Non-pigmented ciliary epithelial cell (primary cell): ENCODE measurements at places on chromosomes 4 and X.
A peak's percentile ranks its signal among the peaks of the same experiment; 100 is the strongest.

DNA sequence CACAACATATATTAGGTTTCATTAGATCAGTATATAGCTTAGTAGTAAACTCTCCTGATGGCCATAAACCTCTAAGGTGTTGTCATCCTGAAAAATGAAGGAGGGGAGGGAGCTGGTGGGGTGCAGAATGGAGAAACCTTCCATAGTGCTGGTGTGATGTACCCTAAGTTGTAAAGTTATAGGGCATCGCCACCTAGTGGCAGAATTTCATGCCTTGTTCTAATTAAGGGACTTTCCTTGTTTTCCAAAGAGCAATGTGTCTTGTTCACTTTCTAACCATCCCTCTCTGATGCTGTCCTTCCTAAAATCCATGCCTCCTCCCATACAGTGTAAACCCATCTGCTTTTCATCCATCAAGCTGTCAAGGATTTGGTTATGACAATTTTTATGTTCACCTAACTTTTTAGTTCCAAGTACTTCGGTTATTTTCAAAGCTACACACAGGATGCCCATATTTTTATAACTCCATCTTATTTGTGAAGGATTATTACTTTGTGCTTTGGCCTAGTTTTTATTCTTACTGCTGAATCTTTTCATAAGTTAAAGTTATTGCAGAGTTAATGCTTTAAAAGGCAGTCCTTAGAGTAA lies 4.5 kb downstream of the NBDY start:
- DNase-seq, result no peak

- DNase-seq, result no peak
Measured at GRCh38 chr4:130008461-130008860, 912.5 kb downstream of the C4orf33 start.

GRCh38 chr4:20192736-20193135 lies 59.0 kb upstream of the SLIT2 start:
- DNase-seq, result no peak

DNA sequence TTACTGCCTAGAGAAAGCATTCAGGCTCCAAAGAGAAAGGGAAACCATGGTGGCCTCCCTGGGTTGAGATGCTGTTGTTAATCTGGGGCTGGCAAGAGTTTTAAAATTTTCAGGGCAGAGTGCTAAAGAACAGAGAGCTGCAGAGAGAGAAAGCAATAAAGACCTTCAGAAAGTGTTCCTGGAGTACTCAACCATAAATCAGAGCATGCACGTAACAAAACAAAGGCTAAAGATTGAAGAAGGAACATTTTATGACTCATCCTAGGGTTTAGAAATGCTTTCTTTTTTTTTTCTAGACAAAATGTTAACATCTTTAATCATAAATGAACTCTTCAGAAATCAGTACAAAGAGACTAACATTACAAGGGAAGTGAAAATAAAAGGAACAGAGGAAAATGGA lies 562.3 kb upstream of the NDST4 start:
- DNase-seq, result peak; percentile 2

- DNase-seq, result no peak
Measured at GRCh38 chr4:101037938-101038413, 309.4 kb downstream of the PPP3CA start.

- DNase-seq, result no peak
Measured at GRCh38 chr4:152965611-152966010, 29.5 kb downstream of the FHDC1 start.

DNA sequence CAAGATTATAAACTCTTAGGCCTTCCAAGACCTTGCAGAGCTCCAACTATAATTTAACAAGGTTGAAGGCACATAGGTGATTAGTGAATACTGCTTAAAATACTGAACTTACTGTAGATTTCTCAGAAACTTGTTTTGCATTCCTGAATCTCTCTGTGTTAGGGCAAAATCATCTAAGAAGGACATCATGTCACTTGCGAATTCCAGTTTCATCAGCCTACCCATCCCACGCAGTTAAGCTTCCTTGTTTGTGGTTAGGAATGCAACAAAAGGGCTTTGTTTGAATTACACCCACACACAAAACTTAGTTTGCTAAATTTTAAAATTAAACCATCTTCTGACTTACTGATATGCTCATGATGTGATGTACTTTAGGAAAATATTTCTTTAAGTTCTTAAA lies 174.0 kb downstream of the SOWAHB start:
- peak; percentile 95 for DNase-seq

GRCh38 chrX:123425904-123426303 lies 241.8 kb downstream of the GRIA3 start:
- no peak for DNase-seq

DNA sequence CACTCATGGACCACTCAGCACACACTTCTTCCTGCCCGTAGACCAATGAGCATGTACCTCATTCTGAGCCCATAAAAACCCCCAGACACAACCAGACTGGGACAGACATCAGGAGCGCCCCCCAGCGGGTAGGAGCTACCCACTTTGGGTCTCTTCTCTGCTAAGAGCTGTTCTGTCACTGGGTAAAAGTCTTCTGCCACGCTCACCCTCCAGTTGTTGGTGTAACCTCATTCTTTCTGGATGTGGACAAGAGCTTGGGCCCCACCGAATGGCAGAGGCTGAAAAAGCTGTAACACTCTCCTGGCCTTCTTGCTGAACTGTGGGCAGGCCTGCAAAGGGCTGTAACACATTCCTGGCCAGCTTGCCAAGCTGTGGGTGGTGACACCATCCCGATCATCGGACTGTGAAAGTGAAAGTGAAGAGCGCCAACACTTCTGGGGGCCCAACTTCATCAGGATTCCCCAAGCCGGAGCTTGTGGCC lies 137.6 kb downstream of the TECRL start:
- no peak for DNase-seq

DNA sequence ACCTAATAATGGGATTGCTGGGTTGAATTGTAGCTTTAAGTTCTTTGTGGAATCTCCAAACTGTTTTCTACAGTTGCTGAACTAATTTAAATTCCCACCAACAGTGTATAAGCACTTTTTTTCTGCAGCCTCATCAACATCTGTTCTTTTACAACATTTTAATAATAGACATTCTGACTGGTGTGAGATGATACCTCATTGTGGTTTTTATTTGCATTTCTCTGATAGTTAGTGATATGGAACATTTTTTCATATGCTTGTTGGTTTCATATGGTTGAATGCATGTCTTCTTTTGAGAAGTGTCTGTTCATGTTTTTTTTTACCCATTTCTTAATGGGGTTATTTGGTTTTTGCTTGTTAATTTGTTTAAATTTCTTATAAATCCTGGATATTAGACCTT lies 1718.9 kb downstream of the C4orf33 start:
- no peak for DNase-seq

- no peak for DNase-seq
Measured at GRCh38 chrX:13433298-13433605, 113.4 kb upstream of the ATXN3L start.

- no peak for DNase-seq
Measured at GRCh38 chrX:112997991-112998390, 157.4 kb upstream of the AMOT start.

DNA sequence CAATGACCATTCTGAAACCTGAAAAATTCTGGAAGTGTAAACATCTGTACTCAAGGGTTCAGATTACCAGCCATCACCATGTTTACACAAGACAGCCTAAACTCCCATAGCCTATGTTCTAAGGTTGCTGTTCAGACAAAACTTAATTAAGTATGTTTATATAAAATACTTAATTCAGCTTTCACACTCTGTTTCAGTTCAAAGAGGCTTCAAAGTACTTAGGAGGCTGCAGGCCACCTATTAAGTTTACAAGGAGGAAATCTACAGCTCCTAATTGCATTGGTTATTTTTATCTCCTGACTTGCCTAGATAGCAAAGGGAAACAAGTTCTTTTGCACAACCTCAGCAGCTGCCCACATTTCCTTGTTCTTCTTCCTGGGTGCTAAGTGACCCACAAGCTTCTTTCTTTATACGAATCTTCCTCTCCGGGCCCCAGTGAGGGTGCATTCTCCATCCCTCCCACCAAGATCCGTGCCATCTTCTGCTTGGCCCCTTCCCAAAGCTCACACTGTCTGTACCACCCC lies 2.0 kb downstream of the GAK start:
- DNase-seq, result no peak

DNA sequence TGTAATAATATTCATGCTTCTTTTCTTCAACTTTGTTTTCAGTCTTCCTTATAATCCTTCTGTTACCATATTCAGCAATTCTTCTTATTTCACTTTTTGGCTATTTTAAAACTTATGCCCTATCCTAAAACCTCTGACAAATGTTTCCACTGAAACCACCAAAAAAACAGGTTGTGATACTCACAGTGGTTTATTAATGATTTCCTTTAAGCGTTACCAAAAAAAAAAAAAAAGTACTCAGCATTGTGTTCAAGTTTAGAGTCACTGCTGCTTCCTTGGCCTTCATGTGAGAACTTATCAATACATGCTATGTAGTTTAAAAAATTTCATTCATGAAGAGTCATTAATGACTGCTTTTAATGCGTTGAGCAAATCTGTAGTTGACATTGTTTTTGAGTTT lies 35.4 kb upstream of the UGT2A3 start:
- DNase-seq, result no peak

- DNase-seq, result peak; percentile 84
Measured at GRCh38 chr4:17103231-17103630, 204.8 kb upstream of the LDB2 start.

- DNase-seq, result no peak
Measured at GRCh38 chr4:75484190-75484589, 30.0 kb downstream of the RCHY1 start.

DNA sequence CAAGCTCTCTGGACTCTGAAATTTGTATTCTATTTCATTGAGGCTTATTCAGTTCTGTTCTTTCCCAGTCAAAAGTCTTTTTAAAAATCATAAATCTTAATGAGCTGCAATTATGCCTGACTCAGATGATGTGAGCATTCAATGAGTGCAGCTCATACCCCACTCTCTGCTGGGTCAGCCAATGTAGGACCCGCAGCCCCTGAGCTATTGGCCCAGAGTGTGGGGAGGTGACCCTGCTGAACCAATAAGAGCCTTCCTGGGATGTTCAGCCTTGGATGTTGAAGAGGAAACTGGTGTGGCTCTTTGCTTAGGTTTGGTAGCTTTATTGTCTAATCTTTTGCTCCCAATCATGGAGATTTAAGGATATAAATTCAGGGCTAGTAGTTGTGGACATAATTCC lies 12.1 kb upstream of the TCEAL4 start:
- no peak for DNase-seq

GRCh38 chr4:62118558-62118957 lies 918.4 kb downstream of the ADGRL3 start:
- DNase-seq, result no peak

GRCh38 chr4:177033135-177033534 lies 240.4 kb upstream of the VEGFC start:
- no peak for DNase-seq

GRCh38 chrX:119636419-119636818 lies 30.2 kb upstream of the NKRF start:
- DNase-seq, result no peak

DNA sequence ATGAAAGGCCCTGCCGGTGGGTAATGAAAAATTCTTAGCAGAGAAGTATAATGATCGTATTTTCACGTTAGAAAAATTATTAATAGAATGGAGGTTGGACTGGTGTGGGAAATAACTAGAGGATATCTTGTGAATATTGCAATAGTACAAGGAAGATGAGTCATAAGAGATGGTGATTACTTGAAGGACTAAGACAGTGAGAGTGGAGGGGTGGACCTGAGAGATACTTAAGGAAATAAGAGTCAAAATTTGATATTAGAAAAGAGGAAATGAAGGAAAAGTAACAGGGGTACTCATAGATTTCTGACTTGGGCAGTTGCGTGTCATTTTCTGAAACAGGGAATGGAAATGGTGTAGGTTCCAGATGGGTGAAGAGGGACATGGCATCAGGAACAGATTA lies 1.7 kb upstream of the USP53 start:
- DNase-seq, result no peak

GRCh38 chr4:29142708-29143107 lies 1577.5 kb upstream of the PCDH7 start:
- DNase-seq, result no peak

DNA sequence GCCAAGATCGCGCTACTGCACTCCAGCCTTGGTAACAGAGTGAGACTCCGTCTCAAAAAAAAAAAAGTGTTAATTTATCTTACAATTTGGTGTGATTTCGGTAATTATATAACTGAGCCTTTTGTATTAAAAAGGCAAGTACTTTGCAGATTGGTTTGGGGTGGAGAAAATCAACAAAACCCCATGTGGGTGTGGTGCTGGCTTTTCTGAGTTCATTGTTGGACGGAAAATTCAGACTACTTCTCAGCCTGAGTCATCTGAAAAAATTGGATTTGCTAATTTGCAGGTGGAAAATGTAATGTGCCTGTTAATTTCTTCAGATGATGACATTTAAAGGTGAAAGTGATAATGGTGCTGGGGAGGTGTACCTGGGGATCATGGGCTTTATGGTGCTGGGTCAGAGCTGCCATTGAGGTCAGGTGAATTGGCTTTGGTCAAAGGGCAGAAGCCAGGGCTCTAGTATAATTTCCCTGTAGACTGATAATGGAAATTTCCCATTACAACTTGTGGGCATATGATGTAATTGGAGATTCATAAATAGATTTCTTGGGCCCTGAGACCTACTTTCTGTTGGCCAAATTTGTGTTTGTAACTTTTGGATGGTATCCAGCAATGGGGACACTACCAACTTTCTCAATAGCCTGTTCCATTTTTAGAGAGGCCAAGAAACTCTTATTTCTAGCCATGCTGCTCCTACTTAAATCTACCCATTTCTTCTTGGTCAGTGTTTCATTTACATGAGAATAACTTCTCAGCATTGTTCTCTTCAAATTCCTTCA lies 74.3 kb upstream of the TEX13D start:
- DNase-seq, result no peak

DNA sequence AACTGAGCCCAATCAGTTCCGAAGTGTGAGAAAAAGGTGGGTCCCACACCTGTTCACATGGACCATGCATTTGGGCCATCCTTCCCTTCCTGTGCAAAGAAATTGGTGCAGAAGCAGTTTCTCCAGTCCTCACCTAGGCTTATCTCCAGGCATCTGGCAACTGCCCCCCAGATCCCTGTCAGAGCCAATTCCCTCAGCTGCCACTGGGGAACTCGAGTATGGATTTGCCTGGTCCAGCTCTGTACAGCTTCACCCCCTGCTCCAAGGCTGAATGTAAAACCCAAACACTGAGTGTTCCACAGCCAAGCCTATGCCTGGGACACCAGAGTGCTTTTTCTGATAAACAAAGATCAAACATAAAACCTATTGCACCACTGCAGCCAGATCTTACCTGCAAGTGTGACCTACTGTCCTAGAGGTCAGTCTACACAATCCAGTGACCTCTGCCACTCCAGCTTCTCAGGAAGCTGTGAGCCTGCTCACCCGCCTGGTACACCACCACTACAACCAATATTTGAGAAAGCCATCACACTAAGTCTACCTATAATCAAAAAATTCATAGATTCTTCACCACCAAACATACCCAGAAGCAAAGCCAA lies 136.4 kb downstream of the STPG2 start:
- DNase-seq, result no peak
